ENCODE measurements at places on chromosomes 7 and 10.

- DNase-seq, result no peak
Observed at GRCh38 chr10:123102673-123103072, 33.1 kb upstream of the HMX3 start.

GRCh38 chr10:124598773-124599587 lies 137.4 kb downstream of the LHPP start:
- no peak for DNase-seq

GRCh38 chr7:1085910-1086421 lies 1.9 kb upstream of the GPER1 start:
- no peak for DNase-seq

DNA sequence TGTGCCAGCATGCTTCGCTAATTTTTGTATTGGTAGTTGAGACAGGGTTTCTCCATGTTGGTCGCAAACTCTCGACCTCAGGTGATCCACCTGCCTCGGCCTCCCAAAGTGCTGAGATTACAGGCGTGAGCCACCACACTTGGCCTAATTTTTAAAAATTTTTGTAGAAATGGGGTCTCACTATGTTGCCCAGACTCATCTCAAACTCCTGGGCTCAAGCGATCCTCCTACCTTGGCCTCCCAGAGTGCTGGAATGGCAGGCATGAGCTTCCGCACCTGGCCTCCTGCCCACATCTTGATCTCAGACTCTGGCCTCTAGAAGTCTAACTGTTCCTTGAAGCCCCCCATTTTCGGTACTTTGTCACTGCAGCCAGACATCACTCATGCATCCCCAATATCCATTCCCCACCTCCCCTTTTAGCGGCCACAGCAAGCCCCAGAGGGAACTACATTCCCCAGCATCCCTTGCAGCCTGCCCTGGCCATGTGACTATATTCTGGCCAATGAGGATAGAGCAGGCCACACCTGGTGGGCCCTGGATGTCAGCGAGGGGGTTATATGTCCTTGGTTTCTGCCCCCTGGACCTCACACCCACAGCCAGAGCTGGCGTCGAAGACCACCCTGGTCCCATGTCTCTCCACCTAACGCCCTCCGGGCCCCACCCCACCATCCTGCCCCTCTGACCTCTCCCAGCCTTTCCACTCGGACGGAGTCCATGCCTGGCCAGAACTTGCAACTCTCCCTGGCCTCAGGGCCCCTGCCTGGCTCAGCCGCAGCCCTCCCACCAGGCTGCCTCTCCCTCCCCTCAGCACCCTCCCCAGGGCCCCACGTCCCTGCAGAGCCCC lies 33.8 kb downstream of the MICALL2 start:
- no peak for DNase-seq

DNA sequence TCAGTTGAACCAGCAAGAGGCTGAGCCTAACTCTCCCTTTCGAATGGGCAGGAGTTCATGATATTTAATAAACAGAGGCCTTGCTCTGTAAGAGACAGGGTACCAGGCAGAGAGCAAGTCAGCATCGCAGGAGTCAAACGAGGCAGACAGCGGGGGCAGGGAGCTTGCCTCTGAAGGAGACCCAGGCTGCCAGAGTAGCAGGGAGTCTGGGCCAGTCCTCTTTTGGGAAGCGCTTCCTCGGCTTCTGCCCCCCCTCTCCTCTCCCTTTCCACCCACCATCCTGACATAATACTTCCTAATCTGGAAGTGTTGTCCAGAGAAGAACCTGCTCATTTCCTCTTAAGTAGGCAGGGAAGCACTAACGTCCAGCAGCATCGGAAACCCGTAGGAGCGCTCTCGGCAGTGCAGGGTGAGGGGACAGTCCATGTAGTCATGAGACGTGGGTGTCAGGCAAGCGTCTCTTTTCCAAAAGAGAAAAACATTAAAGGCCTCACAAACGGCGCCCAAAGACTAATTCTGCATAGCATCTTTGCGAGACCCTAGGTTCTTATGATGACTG lies 171.1 kb downstream of the EGFR start:
- no peak for DNase-seq

- no peak for DNase-seq
Observed at GRCh38 chr10:22314852-22315251, 1.3 kb upstream of the COMMD3 start.

DNA sequence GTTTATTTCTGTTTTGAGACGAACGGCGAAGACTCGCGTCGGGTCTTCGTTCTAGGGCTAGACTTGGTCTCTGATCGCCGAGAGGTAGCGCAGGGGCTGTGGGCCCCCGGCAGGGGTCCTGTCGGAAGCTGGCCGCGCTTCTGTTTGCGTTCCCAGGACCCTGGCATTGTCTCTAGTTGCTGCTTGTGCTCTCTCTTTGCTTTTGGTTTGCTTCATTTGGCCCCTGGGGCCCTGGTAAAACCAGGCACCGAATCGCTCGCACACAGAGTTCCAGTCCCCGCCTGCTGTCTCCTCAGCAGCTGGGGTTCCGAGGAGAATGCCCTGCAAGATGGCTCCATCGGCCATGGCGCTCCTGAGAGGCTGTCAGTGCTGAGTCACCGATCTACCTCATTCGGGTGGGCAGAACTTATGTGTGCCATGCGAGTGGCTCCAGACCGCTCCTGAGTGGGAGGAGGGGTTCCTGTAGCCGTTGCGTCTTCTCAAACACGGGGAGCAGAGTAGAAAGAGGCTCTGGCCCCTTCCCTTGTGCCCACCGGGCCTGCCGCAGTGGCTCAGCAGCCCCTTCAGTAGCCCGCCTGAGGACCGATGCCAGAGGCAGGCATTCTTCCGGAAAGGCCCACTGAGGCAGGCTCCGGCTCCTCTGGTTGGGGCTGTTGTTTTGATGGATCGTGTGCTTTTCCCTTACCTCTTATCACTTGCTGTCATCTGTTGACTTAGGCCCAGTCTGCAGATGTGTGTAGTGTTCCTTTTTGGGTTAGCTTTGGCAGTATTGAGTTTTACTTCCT lies 826 bp downstream of the CHPF2 start:
- DNase-seq, result no peak

DNA sequence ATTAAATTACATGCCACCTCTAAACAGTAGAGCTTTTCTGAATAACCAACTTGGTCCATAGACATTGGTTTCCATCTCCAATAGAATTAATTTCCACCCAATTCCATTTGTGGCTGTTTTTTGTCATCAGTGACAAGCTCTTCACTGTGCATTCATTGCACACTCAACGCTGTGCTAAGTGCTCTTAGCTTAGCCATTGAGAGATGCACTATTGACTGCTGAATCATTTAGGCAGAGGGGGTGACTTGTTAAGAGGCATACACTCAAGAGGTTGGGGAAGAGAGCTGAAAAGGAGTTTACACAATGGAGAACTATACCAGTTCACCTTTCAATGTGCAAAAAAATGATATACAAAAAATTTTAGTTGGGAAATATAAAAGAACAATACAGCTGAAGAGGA lies 31.9 kb upstream of the CBLL1 start:
- no peak for DNase-seq

- no peak for DNase-seq
Observed at GRCh38 chr10:95651346-95652060, 5.0 kb downstream of the ALDH18A1 start.

- no peak for DNase-seq
Observed at GRCh38 chr10:84140036-84140379, 699 bp downstream of the GHITM start.

- DNase-seq, result no peak
Observed at GRCh38 chr10:116909307-116909706, 60.0 kb downstream of the ENO4 start.

DNA sequence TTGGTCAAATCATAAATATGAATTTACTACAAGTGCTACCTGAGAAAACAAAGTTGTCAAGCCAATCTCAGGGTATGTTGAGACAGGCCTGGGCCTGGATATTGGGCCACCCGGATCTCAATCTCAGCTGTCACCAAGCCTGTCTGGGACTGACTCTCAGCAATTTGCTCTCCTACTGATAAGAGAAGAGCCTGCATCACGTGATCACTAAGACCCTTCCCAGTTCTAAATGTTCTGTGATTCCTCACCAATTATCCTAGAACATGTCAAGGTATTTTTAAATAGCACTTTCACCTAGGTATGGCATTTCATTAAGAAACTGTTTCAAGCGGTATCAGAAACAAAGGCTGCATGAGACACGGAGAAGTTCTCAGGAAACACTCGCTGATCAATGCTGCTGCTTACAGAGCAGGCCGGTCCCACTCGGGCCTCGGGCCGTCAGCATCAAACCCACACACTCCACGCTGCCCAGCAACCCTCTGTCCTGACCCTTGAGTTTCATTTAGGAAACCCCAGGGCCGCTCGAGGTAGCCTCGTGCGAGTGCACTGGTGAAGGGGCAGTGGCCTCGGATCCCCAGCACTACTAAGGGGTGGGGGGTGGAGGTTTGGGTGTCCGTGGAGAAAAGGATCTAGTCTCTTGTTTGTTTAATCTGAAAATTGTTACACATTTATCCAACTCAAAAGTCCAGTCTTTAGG lies 4.1 kb downstream of the KLF6 start:
- no peak for DNase-seq

- no peak for DNase-seq
Observed at GRCh38 chr7:80412842-80413241, 99.0 kb downstream of the GNAT3 start.

GRCh38 chr10:114561008-114561523 lies 97.0 kb downstream of the ABLIM1 start:
- DNase-seq, result no peak

DNA sequence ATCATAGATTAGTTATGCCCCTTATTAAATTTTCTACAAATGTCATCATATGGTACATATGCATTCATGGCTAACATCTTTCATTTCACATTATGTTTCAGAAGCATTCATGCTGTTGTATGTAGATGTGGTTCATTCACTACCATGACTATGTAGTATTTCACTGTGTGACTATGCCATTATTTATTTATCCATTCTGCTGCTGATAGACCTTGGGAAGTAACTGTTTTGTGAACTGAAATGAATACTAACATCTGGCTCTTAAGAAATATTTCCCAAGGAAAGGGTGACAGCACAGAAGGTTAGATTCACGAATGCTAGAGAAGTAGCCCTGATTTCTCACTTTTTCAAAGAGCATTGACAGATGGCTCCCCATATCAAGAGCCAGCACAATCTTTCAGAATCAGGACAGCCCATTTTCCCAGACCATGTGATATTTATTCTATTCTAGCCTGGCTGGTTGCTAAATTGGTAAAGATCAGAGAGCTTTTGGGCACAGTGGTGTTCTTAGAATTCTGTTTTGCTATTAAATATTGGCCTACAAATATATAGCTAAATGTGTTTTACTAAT lies 157.4 kb downstream of the DYNC1I1 start:
- no peak for DNase-seq

GRCh38 chr10:67772151-67772550 lies 65.8 kb downstream of the DNAJC12 start:
- no peak for DNase-seq

DNA sequence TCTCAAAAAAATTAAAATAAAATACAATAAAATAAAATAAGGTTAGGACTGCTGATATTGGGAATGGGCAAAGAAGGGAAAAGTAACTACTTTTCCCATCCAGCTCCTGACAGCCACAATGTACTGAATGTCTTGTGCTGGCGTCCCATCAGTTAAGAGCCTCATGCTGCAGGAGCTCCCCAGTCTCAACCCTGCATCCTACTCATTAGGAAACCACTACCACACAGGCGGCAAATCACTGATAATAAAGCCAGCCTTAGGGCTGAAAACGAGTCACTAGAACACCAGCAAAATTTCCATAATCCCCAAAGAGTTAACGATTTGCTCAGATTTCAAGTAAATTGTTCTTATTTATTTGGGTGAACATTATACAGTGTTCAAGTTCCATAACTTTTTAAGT lies 4.3 kb downstream of the YWHAG start:
- no peak for DNase-seq

DNA sequence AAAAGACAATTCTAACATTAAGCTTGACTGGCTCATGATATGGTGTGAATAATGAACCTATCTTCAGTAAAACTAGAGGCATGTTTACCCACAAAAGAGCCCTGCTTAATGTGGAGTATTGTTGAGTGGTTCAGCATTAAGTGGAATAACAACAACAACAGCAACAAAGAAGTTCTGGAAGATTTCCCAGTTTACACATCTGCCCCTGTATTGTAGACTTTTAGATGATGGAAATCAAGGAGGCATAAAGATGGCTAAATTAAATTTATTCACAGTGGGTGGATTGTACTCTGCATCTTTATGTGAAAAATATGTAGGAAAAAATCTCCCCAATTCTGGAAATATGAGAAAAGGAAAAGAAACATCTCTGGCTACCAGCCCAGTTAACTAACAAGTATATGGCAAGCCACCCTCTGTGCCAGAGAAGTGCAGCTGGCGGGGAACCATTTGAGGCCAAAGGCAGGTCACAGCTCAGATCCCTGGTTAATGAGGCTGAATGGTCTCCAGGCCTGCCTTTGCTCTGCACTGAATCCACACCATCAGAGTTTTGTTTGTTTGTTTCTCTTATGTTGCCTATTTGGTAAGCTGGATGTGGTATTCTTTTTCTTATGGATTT lies 186.0 kb downstream of the SEMA3D start:
- DNase-seq, result no peak

GRCh38 chr7:112350585-112350984 lies 99.7 kb upstream of the IFRD1 start:
- no peak for DNase-seq

- no peak for DNase-seq
Observed at GRCh38 chr7:90817846-90818245, 221.7 kb downstream of the CDK14 start.

DNA sequence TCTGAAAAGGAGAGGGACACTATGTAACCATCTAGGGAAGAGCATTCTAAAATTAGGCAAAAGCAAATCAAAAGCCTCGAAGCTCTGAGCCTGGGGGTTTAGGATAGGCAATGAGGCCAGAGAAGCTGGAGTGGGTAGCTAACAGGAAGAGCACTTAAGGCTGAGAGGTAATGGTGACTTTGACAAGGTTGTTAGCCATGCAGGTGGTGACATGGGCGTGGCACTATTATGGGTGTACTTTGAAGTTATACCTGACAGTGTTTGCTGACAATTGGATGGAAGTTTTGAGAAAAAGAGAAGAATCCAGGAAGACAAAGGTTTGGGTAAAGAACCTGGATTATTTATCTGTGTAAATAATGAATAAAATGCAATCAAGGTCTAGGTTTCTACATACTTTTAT lies 383.0 kb upstream of the SEMA3C start:
- DNase-seq, result no peak

- DNase-seq, result no peak
Observed at GRCh38 chr7:50559881-50560280, 5.3 kb downstream of the DDC start.

- no peak for DNase-seq
Observed at GRCh38 chr7:28376634-28377033, 35.7 kb upstream of the CREB5 start.

GRCh38 chr10:75098902-75099673 lies 12.4 kb upstream of the SAMD8 start:
- no peak for DNase-seq

GRCh38 chr10:89095701-89096391 lies 105.2 kb downstream of the FAS start:
- DNase-seq, result no peak

DNA sequence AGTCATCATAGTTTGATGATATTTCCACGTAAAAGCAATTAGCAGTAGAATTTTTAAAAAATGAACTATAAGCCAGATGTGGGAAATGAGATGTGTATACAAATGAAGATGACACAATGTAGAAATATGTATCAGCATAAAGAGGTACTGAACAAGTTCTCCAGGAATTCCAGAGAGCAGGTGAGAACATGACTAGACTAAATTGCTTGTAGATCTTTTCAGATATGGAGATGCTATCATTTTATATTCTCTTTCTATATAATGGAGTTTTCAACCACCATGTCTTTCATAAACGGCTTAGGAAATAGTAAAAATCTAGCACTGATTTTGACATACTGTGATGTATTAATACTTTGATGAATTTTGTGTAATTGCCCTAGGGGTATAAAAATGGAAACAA lies 130.9 kb downstream of the SEMA3D start:
- DNase-seq, result no peak

GRCh38 chr7:81694711-81695110 lies 75.1 kb downstream of the HGF start:
- no peak for DNase-seq
